ENCODE measurements at places on chromosomes 7 and 10.

DNA sequence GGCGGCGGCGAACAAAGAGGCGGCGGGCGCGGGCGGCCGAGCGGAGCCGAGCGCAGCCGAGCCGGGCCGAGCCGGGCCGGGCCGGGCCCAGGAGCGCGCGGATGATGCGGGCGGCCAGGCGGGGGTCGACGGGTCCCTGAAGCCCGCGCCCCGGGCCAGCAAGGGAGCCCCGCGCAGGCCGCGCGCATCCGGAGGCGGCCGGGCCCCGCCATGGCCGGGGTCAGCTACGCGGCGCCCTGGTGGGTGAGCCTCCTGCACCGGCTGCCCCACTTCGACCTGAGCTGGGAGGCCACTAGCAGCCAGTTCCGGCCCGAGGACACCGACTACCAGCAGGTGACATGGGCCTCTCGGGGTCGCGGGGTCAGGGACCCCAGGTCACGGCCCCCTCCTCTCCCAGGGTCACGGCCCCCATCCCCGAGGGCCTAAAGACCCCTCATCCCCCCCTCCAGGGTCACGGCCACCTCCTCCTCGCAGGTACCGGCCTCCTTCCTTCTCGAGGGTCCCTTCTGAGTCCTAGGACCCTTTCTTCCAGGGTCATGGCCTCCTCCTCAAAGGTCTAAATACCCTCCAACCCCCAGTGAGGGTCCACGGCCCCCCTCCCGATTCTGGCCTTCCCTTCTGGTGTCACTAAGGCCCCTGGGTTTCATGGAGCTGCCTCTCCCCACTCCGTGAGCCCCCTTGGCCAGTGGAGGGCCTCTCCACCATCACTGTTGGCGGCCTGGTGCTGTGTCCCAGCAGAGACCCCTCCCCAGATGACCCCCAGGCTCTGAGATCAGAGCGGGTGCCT, at the start of gene TTYH3:
Gene TTYH3, plus strand, starts transcription at position 41 of the 787 bp plus-strand sequence. Its CDS starts 170 bp downstream, at position 211.
- no peak for DNase-seq

DNA sequence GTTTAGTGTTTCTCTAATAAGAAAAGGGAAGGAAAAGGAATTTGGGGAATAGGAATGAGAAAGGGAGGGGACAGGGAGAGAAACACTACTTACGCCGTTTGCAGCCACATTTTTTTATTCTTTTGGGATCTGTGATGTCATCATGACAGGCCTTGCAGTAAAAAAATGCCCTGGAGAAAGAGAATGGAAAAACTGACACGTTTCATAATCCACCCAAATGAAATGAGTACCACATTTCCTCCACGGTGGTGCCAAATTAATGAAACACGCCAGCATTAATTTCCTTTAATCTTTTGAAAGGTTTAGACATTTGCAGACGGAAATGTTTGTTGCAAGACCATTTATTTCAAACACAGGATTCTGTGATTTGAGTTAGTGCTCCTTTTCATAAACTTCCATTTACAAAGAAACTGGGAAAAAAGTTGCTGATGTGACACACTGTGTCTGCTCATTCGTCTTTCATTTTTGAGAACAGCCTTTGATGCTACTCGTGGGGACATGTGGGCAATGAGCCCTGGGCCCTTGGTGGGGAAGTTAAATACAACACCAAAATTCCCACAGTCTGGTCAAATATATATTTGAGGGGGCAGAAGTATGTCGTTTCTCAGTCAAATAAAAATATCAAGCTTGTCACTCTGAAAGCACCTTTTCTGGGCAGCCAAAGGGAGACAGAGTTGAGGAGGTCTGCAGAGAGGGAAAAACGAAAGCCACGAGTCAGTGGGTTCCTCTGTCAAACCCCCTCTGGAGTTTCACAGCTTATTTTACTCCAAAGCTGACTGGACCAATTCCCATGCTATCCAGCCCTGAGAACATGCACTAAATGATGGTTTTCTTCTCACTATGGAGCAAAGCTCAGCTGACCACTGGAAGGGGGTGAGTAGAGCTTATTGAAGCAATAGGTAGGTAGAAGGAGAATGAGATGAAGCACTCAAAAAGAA, 625.5 kb downstream of the KCNMA1 start:
- no peak for DNase-seq

DNA sequence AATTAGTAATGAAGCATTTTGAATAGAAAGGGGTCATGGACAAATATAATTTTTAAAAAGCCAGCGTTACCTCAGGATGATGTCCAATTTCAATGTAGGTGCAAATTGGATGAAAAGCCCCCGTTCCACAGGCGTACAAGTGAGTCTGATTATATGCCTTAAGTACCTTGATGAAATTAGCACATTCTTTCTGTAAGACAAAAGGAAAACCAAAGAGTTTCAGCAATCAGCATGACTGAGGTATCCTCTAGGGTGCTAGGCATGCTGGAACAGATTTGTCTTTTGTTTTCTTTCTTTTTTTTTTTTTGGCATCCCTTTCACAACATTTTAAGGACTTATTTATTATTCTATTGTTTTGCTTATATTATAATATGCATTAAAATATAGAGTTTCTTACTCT, 84.2 kb downstream of the SEMA3A start:
- DNase-seq, result no peak

- peak; percentile 47 for DNase-seq
Observed at GRCh38 chr7:100127866-100128636, 1.3 kb downstream of the MBLAC1 start.

DNA sequence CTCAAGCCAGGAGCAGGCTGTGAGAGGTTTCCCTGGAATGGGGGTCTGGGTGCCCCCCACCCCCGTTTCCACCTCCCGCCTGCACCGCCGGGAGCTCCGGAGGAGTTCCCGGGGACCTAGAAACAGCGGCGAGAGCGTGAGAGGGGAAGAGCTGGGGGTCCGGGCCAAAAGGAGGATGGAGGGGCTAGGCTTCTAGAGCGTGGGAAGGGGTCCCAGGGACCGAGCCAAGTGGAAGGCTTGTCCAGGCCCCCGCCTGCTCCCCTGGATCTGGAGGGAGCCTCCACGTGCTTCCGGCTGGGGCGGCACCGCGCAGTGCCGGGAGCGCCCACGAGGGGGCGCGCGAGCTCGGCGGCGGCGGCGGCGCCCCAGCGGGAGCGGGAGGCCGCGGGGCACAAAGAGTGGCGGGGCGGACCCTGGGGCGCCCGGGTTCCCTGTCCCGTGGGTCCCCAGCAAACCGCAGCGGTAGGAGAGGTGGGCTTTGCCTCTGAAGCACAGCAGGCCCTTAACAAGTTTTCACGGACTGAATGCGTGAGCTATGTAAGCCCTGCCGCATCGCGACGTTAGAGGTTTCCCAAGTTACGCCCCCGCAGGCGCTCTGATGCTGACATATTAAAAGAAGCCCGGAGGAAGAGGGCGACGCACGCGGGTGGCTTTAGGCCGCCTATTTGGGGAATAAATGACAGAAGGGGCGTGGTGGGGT, 104.4 kb upstream of the LRRC4 start:
- DNase-seq, result peak; percentile 67

GRCh38 chr7:37284805-37285231, 163.8 kb downstream of the ELMO1 start:
- DNase-seq, result peak; percentile 63

GRCh38 chr7:70143075-70144044, 545.1 kb downstream of the AUTS2 start:
- no peak for DNase-seq

DNA sequence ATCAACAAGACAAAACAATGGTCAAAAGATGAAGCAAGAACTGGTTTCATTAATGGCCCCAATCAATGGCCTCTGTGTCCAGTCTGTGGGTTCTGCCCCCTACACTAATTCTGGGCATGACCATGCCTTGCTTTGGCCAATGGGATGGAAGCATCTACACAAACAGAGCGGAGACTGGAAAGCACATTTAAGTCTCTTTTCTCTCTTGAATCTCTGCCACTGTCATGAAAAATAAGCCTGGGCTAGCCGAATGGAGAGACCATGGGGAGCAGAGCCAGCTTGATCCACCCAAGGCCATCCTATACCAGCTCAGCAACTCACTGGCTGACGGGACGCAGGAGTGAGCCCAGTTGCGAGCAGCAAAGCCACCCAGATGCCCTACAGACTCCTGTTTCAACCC, 30.9 kb downstream of the ANKRD16 start:
- DNase-seq, result no peak

- DNase-seq, result no peak
Observed at GRCh38 chr7:152574892-152575548, 100.9 kb downstream of the XRCC2 start.

DNA sequence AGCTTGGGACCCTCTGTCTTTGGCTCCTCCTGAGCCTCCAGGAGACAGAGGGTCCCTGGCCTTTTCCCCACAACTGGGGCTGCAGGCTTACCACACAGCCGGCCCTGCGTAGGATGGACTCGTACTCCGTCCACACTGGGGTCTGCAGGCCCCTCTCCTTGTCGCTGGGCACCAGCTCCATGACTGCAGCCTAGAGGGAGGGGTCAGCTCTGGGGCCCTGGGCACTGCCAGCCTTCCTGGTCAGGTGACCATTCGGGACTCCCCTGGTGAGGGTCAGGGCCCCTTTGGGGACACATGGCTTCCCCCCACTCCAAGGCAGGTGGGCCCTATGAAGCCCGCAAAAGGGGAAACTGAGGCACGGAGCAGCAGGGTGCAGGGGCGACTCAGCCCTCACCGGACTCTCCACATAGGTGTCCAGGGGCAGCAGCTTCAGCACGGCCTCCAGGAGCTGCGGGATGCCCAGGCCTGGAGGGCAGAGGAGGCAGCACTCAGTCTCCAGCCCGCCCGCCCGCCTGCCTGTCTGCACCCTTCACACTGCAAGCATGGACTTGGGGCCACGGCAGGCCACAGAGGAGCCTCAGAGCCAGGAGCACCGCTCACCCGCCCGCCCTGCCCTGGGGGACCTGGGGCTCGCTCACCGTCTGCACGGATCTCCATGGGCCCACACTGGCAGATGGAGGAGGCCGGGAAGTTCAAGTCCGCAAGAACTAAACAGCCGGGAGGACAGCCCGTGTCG, 1.1 kb downstream of the FUOM start:
- no peak for DNase-seq

DNA sequence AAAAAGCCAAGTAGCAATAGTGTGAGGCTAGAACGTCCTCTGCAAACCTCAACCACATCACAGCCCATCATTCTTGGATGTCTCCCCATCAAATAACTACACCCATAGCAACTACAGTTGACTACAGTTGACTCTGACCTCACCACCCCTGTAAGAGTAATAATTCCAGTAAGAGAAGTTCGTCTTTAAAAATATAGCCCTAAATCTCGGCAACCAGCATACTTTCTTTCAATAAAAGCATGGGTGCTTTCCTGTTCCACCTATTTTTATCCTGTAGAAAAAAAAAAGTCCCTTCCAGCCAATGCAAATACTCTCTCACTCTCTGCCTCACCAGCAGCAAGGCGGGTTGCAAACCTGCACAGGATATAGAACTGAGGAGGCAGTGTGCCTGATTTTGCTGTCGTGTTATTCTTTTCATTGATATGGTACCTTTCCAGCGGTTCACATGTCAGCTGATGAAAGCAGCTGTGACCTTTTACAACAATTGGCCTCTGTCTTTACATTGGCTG, 187.5 kb upstream of the NFE2L3 start:
- DNase-seq, result no peak

DNA sequence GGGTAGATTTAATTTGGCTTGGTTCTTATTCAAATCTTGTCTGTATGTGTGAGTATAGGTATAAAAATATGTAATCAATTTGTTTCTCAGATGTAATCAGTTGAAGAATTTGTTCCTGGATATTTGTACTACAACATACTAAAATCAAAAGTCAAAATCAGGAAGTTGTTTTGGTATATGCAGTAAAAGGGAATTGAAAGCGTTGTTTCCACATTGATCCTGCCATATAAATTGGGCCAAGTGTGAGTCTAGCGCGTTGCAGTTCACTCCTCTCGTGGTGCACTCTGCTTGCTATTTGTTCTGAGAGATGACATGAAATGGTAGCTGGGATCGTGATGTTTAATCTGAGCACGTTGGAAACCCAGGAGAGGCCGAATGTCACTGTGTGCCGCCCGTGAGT, 55.9 kb downstream of the SHH start:
- no peak for DNase-seq

DNA sequence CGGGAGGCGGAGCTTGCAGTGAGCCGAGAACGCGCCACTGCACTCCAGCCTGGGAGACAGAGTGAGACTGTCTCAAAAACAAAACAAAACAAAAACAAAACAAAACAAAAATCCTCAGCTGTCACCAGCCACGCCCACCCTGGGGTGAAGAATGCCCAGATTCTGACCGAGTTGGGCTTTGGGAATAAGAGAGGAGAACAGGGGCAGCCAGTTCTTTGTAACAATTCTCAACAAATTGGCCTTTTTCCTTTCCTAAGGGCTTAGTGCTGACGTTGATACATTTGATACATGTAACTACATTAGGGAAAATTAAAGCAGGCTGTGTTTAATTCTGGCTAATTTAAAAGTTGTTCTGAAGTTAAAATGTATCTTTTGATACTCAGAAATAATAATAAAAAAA, 121.0 kb downstream of the EPC1 start:
- DNase-seq, result no peak

- no peak for DNase-seq
Observed at GRCh38 chr10:60430017-60430416, 40.3 kb upstream of the ANK3 start.

- DNase-seq, result no peak
Observed at GRCh38 chr7:33722383-33723101, 182.8 kb upstream of the BMPER start.

DNA sequence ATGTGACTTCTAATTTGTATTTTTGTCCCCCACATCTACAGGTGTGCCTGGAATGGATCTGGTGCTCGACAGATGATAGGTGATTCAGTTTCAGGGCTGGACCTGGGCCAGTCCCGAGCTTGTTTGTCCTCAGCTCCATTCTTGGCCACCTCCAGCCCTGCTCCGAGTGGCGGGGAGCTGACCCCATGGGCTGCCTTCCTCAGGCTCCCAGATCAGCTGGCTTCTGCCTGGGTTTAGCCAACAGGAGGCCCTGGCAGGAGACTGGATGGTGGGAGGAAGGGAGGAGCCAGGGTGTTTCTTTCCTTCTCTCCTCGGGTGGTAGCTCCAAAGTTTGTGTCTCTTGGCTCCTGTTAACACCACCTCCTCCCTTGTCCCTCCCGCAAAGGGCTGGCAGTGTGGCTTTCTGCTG, 75.2 kb downstream of the CDH23 start:
- no peak for DNase-seq

DNA sequence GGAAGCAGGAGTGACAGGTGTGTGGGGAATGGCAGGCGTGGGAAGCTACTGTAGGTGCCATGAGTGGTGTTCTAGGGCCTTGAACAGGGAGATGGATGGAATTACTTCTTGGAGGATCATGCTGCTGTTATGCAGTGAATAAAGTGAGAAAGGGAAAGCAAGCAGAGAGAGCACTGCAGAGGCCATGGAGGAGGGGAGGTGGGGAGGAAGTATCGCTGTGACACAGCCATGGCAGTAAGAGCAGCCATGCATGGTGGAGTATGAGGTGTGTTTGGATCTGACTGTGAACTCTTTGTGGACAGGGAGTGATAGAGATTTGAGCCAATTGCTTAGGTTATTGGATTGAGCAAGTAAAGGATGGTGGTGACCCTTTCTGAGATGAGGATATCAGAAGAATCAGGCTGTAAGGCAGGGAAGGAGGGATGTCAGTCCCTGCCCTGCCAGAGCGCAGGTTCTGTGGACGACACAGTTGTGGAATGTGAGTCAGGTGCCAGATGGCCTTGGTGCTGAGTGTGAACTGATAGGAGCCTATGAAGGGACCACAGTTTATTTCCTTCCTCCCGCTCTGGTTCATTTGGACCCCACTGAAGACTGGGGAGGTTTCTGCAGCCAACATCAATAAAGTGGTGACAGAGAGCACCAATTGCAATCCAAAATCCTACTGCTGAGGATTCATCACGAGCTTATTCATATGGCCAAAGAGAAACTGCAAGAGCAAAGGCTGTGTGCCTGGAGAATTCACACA, 105.5 kb upstream of the TMEM72 start:
- no peak for DNase-seq

Data from KBM-7 (cell line).